ENCODE measurements at places on chromosomes 5 and 9.

- DNase-seq, result no peak
These were observed 816.8 kb downstream of the MTRR start for GRCh38 chr5:8685704-8686103.

DNA sequence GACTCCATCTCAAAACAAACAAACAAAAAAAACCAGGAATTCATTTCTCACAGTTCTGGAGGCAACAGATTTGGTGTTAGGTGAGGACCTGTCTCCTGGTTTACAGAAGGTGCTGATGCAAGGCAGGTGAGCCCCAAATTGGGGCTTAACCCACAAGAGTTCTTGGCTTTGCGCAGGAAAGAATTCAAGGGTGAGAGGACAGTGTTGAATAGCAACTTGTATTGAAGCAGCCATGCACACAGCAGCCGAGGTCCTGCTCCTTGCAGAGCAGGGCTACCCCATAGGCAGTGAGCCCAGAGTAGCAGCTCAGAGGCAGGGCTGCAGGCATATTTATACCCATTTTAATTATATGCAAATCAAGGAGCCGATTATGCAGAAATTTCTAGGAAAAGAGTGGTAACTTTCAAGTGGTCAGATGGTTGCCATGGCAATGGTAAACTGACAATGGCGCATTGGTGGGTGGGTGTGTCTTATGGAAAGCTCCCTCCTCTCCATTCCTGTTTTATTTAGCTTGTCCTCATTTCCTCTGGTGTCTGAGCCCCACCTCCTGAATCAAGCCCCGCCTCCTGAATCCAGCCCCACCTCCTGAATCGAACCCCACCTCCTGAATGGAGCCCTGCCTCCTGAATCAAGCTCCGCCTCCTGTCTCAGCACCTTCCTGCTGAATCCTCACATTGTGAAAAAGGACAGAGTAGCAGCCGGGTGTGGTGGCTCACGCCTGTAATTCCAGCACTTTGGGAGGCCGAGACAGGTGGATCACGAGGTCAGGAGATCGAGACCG is 34.5 kb upstream of the COL5A1 start:
- DNase-seq, result no peak

DNA sequence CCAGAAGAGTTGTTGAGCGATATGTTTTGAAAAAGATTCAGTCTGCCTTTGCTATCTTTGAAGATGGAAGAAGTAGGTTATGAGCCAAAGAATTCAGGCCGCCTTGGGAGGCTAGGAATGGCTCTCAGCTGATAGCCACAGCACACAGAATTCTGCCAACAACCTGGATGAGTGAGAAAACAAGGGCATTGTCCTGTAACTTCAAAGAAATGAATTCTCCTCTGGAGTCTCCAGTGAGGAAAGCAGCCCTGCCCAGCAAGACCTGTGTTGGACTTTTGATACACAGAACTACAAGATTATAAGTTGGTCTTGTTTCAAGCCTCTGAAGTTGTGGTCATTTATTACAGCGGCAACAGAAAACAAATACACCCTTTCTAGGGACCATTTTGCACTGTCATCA is 509.9 kb upstream of the ZNF608 start:
- no peak for DNase-seq

DNA sequence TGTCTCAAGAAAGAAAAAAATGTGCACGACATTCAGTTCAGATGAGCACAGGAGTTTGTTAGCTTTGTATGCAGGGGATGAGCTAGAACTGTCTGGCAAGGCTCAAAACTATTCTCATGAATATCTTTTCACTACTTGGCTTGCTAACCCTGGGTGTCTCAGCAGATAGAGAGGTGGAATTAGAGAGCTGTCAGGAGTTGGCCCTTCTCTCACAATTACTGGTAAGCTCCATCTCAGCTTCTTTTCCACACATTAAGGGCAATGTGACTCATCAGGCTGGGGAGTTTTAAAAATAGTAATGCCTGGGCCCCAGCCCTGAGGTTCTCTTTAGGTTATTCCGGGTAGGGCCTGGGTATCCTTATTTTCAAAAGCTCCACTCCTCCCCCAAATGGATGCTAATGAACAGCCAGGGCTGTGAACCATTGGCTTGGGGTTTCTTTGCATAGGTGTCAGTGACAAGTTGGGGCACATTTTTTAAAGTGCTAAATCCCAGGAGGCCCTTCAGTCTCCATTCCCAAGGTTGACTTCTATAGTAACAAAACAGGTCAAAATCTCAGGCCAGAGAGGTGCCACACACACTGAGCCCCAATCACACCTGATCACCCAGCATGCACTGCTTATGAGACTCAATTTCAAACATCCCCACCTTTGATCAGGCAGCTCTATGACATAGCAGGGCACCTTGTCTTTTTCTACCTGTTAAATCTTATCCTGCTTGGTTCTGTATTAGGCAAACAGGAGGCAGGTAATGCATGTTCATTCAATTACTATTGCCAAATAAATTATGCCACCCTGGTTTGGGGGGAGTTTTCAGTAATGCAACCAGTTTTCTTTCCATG is 239.7 kb upstream of the DAP start:
- no peak for DNase-seq

DNA sequence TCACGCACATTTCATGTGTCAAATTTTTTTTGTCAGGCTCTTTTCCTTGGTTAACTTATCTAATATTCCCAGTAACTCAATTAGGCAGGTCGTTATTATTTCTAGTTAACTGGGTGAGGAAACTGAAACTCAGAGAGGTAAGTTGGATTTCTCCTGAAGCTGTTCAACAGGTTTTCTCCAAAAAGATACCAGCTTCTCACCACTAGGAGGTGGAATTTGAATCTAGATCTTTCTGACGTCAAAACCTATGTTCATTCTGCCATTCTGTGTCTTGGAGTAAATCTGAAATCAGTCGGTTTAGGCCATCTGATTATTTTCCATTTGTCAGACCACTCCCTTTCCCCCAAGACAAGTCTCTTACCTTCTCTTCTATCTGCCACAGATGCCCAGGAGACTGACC is 572.9 kb downstream of the ACTL7B start:
- no peak for DNase-seq

GRCh38 chr9:120252248-120252647 is 327.7 kb downstream of the CDK5RAP2 start:
- no peak for DNase-seq

DNA sequence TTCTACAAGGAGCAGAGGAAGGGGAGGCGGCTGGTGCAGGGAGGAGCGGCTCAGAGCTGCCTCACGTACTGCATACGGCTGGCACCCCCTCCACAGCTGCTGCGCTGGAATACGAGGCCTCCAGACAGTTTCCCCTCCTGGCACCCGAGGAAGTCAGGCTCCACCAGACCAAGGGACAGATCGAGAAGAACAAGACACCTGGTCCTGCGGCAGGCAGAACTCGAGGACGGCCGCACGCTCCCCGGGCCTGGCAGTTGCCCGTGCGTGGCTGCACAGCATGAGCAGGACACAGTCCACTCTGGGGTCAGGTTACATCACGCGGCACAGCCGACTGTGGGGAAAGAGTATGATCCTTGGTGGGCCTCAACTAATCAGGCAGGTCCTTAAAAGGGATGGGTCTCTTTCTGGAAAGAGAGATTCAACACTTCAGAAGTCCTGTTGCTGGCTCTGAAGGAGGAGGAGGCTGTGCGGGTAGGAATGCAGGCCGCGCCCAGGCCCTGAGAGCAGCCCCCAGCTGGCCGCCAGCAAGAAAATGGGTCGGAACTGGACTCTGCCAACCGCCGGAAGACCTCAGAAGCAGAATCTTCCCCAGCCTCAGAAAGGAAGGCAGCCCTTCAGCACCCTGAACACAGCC is 11.6 kb downstream of the UBAC1 start:
- no peak for DNase-seq

GRCh38 chr5:96940586-96940985 is 4.7 kb downstream of the LNPEP start:
- DNase-seq, result no peak

GRCh38 chr9:122562134-122562760 is 9.3 kb downstream of the OR1N2 start:
- DNase-seq, result no peak
